H54 (cell line): ENCODE measurements at places on chromosomes 1 and 21.

- DNase-seq, result no peak
These were observed 59.3 kb downstream of the MAN1C1 start for GRCh38 chr1:25675729-25676476.

DNA sequence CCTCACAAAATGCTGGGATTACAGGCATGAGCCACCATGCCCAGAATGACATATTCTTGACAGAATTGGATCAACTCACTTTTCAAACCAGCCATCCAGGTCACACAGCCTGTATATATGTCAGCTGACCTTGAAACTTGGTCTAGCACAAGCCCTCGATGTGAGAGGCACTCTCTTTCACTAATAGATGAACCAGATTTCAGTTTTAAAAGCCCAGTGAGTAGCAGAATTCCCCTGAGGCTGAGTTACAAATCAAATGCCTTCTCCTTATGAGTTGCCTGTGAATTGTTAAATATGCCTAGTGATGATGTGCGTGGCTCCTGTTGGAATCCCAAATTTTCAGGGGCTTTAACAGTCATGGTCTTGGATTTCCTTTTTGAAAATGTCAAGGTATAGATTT is 88.7 kb downstream of the CD247 start:
- no peak for DNase-seq

DNA sequence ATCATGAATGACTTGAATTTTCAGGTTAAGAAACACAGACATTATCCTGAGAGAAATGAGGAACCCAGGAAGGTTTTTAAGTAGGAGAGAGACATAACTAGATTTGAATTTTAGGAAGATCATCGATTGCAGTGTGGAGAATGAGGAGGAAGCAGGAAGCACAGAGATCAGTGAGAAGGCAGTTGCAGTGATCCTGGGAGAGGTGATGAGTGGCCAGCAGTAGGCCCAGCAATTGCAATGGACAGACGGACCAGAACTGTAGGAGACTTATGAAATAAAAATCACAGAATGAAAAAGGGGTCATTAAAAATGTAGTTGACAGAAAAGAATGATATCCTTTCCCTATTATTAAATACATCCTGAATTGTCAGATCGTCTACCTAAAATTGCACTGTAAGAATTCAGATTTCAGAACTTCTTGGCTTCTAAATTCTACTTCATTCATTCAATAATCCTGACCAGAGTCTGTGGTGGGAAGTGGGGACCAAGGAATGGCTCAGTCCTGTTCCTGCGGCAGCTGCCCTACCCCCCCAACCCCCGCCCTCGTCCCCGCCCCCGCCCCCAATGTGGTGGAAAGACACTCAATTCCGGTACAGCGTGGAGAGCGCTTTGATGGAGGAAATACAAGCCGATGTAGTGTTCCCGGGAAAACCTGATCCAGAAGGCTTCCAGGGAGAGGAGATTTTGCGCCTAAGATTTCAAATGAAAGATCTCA is 35.1 kb downstream of the SLC2A1 start:
- no peak for DNase-seq

DNA sequence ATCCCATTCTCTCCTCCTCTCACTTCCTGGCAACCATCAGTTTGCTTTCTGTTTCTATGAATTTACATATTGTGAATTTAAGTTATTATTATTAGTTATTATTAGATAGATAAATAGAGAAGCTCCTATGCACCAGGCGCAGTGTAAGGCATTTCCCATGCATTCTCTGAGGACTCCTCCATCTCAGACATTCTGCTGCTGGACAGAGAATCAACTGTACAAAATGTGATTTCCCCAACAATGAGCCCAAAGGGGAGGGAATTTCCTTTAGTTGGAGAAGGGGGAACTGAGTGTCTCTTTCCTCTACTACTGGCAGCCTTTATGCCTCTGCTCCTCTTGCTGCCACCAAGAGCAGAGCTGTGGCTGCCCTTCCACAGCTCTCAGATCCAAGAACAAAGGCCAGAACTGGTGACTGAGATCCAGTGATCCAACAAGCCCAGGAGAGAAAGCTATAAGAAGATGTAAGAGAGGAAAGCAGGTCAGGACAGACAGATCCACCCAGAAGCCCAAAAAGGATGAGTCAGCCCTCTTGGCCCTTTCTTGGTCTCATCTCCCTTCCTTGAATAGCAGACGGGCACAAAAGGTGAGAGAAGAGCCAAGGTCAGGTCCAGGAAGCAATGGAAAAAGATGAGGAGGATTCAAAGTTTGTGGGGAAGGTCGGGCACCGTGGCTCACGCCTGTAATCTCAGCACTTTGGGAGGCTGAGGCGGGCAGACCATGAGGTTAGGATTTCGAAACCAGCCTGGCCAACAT is 3.5 kb upstream of the IVL start:
- DNase-seq, result no peak

- DNase-seq, result no peak
These were observed 42.0 kb downstream of the CDC14A start for GRCh38 chr1:100394285-100394684.

DNA sequence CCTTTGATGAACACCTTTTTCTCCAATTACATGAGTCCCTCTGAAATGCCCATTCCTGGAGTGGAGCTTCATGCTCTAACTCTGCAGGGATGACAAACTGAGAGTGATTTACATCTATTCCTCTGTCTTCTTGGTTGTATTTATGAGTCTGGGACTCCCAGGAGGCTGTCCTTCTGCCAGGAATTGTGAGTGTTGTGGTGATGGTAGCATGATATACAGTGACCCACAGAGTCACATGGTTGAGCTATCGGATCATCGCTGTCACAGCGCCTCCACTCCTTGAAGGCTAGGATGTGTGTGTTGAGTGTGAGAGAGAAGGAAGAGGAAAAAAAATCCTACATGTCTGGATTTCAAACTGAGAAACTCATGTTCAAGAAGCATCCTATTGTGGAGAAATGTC is 163.4 kb upstream of the CACNA1E start:
- DNase-seq, result no peak

DNA sequence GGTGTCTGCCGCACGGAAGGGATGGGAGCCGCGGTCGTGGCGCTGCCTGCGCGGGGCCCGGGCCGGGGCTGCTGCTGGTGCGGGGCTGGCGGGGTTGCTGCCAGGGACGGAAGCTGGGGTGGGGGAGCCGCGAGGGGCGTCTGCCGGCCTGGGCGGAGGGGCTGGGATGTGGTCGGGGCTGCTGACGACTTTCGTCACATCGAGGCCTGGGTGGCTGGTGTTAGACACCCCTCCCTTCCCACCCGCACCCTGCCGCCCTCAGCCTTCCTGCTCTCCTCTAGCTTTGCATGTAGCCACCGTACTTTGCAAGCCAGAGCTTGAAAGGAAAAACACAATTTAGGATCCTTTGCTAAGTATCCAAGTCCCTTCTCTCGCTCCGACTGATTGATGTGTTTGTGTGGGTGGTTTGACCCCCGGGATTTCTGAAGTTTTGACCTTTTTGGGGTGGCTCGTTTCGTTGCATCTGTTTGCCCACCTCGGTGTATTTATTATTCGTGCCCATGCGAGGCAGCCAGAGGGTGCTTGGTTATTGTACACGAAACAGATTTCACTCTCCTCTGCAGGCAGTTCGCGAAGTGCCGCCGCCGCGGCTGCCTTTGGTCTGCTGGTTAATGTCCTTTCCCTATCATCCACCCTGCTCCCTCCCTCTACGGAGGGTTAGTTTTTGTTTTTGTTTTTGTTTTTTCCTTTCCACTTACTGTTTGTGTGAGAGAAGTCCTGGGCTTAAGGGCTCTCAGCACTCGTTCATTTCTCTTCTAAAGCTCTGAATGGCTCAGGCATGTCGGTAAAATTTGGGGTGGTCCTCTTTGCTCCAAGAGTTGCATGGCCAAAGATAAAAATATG is 868 bp downstream of the C1orf21 start:
- DNase-seq, result peak; percentile 13

DNA sequence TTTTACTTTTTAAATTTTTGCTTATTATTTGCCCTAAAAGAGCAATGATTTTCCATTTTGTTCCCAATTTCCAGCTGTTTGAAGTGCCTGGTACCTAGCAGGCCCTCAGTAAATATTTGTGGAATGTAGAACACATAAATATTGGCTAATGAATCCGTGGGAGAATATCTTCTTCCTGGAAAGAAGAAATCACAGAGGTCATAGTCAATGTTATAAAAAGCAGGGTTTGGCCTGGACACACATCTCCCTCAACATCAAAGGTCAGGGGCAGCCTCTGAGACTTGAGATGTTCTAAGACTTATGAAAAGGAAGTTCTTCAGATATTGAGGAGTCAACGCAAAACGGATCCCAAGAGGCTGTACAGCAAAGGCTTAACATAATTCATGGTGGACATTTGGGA is 358.1 kb downstream of the HHAT start:
- DNase-seq, result no peak

DNA sequence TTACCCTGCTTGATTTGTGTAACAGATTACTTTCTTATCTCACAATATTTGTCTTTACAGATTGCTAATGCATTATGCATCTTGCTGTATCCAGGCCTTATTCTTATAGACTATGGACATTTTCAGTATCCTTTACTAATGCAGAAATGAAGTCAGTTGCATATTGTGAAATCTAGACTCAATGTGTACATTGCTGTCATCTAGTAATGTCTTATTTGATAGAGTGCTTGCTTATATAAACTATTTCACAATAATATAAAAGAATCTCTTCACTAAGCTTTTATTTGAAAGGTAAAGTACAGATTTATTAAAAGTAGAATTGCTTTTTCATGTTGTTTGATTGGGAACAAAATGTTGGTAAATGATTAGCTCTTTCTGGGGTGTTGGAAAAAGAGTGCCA is 39.6 kb downstream of the ALG6 start:
- no peak for DNase-seq

- no peak for DNase-seq
These were observed 190.5 kb downstream of the GABPA start for GRCh38 chr21:25925064-25925800.

GRCh38 chr1:168079761-168080160 is 57.0 kb downstream of the GPR161 start:
- no peak for DNase-seq

DNA sequence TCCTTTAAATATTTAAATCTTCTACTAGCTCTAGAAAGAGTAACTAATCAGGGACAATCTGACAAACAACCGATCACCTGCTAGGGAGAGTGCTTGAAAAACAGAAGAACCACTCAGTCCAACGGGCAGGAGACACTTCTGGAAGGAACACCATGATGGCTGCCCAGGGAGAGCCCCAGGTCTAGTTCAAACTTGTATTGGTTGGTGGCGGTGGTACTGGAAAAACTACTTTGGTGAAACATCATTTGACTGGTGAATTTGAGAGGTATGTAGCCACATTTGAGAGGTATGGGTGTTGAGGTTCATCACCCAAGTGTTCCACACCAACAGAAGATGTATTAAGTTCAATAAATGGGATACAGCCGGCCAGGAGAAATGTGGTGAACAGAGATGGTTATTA is 4.8 kb upstream of the WDR47 start:
- no peak for DNase-seq

GRCh38 chr1:232748910-232749368 is 56.3 kb upstream of the MAP10 start:
- DNase-seq, result no peak

GRCh38 chr1:39849203-39849602 is 34.1 kb downstream of the TRIT1 start:
- no peak for DNase-seq
